T-helper 2 cell (primary cell): ENCODE measurements at places on chromosomes 11 and 22.

- DNase-seq = no peak
Observed at GRCh38 chr22:48749555-48750227, 1078.0 kb downstream of the BRD1 start.

DNA sequence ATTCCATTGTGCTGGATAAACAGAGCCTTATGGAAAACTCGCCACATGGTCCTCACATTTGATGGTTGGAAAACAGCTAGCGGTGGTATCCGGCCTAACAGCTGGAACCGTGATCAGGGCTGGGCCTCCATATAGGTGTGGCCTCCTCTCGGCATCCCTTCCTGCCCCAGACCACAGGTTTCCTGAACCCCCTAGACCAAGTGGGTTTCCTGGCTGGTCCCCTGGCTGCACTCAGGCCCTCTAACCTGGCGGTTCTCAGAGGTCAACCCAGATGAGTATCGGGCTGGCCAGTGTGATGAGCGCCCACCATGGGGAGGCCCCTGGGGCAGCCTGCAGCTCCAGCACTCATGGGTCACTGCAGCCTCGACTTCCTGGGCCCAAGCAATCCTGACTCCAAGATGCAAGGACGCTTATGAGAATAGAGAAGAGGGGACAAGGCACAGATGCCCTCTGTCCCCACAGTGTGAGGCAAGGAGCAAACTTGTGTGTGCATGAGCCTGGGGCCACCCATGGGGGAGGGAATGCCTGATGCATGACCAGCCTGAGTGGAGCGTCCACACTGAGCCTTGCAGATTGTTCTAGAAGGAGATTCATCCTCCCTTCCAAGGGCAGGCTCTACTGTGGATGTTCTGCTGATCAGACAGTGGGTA is 53.4 kb upstream of the WNT7B start:
- no peak for DNase-seq

- DNase-seq = no peak
Observed at GRCh38 chr11:62553839-62554361, 7.3 kb upstream of the AHNAK start.

GRCh38 chr11:76231121-76231738 is 24.9 kb upstream of the WNT11 start:
- DNase-seq = no peak

GRCh38 chr11:18692941-18693760 is 5.4 kb upstream of the TMEM86A start:
- DNase-seq = no peak

DNA sequence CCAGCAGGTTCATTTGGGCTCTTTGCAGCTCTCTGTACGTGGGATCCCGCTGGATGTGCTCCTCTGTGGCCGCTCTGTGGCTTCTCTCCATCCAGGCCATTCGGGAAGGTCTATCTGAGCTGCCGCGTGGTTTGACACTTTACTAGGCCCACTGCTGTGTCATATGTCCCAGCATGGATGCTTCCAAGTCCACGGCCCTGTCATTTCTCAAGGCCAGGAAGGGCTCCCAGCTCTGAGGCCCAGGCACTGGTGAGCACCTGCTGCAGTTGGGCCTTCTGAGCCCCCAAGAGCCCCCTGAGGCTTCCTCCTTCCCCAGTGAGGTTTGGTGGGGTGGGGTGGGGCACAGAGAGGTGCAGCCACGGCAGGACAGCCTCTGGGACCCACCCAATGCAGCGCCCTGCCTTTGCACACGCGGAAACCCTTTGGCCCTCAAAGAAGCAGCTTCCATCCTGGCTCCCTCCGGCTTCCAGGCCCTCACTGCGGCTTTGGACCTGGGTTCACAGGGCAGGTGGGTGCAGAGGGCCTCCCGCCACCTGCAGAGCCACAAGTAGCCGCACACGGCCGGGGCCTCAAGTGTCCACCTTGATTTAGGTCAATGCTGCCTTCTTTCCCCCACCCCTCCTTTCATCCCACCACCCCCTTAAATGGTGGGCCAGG is 44.5 kb upstream of the FGF3 start:
- no peak for DNase-seq

DNA sequence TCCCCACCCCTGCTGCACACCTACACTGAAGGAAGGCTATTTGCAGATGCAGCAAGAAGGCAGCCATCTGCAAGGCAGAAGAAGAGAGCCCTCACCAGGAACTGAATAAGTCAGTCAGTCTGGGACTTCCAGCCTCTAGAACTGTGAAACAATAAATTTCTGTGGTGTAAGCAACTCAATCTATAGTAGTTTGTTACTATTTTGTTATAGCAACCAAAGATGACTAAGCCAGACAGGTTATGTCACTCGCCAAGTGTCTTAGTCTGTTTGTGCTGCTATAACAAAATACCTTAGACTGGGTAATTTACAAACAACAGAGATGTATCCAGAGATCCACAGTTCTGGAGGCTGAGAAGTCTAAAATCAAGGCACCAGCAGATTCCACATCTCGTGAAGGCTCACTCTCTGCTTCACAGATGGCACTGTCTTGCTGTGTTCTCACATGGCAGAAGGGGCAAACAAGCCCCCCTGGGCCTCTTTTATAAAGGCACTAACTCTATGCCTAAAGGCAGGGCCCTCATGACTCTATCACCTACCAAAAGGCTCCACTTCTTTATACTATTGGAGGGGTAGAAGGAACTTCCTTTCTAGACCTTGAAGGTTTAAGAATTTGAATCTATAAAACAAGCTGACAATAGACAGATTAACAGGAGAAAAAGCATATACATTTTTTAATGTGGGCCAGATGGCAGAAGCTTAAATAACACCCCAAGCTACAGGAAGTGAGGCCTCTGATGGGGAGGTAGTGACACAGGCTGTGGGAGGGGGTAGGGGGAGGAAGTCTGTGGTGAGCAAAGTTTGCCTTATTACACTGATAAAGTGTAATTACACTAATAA is 12.3 kb downstream of the APOL6 start:
- peak; percentile 62 for DNase-seq

GRCh38 chr11:97965849-97966646 is 1054.7 kb upstream of the CNTN5 start:
- no peak for DNase-seq

DNA sequence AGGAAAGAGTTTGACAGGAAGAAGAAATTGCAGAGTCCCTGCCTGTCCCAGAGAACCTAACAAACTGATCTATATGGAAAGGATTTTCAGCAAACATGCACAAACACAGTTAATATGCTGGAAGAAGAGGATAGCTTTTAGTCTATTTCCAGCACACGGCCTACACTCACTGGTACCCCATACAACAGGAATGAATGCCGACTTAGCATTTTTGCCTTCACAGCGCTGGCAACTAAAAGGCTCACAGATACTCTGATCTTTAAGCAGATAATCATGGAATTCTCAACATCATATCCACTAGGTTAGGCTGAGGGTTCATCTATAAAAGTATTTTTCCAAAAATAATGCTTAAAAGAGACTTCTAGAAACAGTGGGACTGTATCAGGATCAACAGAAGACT is 9.8 kb upstream of the TUBA8 start:
- DNase-seq = no peak

- DNase-seq = no peak
Observed at GRCh38 chr11:65411681-65412070, 10.9 kb upstream of the NEAT1 start.

DNA sequence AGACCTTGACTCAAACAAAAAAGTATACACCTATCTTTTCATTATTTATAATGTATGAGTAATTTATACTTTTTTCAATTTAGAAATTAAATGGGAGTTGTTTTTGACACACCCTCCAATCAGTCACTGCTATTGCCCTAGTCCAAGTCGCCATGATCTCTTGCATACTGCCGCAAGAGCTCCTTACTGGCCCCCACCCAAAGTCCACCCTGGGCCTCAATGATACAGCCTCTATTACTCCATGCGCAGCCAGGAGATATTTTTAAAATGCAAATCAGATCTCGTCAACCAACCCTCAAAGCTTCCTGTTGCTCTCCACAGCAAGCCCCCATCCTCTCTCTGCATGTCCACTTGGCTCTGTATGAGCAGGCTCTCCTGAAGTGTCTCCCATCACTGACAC is 12.8 kb upstream of the LMO1 start:
- DNase-seq = no peak

DNA sequence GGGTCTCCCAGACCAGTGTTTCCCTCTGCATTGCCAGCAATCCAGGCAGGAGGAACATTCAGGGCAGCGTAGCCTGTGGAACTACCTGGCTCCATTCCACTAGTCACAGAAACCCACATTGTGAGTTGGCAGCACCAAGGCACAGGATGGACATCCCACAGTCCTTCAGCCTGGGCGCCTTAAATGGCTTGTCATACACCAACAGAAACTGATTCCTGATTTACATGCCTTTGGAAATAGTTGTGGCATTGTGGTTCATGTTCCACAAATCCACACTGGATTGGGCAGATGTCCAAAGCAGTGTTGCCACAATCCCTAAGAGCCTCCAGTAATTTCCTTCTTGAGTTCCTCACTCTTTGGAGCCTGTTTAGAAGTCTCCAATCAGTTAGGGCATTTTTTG is 225.6 kb downstream of the BLID start:
- no peak for DNase-seq

DNA sequence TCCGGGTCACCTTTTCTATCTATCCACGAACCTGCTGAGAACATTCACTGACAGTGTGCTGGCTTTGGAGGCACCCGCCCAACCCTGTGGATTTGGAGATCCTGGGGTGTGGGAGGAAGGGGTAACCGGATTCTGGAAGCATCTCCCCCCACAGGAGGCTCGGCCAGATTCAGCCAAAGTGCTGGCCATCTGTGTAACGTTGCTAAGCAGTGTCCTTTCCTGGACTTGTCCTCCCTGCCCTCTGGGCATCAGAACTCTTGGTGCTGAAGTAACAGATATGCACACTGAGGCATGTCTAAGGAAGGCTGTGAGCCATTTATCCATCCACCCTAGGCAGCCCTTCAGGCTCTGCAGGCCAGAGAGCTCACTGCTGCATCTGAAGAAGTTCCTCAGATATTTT is 85.7 kb downstream of the SNX19 start:
- no peak for DNase-seq

DNA sequence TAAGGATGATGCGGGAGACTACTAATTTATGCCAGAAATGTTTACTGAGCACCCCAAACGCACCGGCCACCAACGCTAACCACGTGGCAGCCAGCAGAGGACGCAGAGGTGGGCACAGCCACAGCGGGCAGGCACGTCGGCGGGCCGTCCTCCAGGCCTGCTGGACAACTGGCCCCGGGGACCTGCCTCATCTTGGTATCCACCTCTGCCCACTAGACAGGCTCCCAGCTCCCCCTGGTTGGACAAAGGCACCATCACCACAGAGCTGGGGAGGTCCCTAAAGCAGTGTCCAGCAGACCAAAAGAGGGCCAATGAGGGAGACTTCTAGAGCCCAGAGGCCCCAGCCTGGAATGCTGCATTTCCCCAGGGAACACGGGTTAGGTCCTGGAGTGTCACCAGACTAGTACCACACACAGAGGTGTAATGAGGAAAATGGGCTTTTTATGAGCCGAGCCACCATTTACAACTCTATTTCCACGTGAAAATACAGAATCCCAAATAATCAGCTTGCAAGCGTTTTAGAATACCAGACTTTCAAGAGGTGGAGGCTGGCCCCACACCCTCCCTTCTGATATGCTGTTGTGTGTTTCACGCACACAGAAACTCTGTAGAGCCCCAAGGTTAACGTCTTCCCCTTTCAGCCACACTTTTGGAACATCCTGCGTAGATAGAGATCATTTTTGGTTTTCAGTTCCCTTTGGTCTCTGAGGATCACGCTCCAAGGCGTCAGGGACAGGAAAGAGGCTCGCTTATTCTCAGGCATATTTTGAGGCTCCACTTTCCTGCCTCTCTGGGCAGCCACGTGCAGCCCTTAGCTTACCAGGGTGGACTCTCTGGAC is 23.7 kb upstream of the BID start:
- DNase-seq = no peak

DNA sequence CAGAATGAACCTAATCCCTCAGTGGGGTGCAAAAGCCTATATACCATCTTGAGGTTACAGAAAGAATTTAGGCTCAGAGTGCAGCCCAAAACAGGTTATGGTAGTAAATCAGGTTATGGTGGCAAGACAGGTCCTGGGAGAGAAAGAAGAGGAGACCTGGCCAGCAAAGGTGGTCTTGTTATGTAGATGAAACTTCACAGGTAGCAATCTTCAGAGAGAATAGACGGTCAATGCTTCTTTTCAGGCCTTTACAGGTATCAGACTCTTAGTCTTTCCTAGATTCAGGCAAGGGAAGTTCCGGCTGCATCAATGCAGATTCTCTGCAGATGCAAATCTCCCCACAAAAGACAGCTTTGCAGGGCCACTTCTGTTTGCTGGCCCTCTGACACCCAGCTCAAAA is 45.8 kb upstream of the SORL1 start:
- DNase-seq = no peak

DNA sequence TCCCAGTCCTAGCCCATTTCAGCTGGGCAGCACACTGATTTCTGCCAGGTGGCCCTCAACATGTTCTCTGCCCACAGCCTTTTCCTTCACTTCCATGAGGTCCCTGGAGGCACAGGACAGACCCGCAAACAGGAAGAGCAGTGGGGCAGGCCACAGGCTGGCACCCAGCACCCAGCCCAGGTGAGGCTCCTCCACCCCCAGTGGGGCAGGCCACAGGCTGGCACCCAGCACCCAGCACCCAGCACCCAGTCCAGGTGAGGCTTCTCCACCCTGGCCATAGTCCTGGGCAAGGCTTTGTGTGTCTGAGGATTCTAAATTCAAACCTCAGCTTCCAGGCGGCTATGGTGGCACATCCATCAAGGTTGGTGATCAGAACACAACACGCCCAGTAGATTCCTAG is 1413.0 kb downstream of the BRD1 start:
- no peak for DNase-seq

DNA sequence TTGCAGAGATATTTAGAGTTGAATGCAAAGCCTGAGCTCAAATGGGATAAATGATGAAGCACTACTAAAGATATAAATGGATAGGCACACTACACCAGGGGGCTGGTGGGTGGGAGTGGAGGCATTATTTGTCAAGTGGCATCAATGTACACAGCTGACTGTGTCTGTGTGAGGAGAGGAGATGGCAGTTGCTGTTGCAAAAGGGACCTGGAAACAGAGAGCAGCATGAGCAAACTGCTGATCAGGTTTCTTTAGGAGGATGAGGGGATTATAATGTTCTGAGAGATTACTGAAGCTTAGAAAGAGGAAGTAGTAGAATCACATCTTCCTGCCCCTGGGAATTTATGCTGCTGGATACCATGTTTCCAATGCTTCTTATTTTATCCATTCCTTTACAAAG is 39.4 kb upstream of the LIN7C start:
- no peak for DNase-seq

DNA sequence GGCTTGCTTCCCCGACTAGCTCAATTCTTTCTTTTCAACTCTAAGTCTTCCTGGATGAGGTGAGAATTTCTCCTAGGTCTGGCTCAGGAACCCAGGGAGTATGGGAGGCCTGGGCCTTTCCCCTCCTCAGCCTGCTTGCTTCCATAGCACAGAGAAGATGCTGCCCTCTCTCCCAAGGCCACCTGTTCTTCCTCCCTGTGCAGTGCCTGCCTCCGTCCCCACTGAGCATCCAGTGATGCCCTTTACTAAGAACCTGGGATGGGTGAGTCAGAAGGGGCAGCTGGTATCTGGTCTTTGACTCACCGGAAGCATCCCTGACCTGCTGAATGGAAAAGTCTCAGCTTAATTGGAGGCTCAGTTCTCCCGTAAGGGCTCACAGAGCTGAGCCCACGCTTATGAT is 607.9 kb downstream of the BUD13 start:
- DNase-seq = no peak
